ENCODE measurements at places on chromosomes 4 and X.

GRCh38 chrX:14817571-14817970 is 55.3 kb downstream of the FANCB start:
- DNase-seq, result no peak

DNA sequence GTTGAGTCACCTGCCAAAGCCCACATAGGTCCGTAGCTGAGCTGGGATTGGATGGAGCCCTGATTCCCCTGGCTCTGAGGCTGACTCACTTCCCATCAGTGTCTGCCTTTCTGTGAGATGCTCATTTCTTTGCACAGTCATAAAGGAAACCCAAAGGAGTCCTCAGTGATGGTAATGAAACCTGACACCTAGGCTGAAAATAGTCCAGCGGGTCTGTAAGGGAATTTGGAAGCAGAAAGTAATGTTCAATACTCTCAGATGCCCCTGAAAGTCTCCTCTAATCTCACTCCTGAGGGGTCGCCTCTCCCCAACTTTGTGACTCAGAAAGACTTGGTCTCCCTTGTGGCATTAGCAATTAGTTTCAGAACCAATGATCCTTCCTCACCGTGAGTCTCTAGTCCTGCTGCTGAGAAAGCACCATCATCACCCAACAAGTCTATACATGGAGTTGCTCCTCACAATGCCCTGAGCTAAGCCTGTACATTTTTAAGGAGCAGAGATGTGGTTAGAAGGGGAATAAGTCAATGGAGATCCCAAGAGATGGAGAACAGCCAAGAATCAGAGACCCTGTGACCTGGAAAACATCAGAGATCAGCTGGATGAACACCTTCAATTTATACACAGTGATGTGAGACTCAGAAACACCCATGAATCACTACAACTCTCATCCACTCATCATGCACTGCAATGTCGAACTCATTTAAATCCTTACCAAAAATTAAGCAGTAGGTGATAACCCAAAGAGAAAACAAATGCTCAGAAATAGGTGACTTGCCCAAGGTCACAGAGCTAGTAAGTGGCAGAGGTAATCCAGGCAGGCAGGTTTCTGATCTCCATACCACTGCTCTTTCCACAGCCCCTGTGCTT is 219.0 kb upstream of the CPEB2 start:
- no peak for DNase-seq

DNA sequence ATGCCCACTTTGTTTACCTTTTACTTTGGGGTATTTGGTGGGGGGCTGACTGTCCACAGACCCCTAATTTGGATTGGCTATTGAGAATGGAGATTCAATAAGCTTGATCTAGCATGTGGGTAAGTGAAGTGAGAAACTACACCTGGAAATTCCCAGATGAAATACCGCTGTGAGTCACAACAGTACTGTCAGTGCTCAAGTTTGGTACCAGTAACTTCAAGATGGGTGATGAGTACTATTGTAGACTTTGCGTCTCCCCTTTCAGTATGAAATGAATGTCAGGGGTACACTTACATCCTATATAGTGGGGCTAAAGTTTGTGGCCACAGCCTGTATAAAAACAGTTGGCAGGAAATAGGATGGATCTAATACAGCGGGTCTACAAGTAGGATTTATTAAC is 33.3 kb downstream of the HMGN5 start:
- no peak for DNase-seq

- no peak for DNase-seq
Observed at GRCh38 chrX:101564651-101565050, 14.3 kb downstream of the ARMCX1 start.

- no peak for DNase-seq
Observed at GRCh38 chr4:25065932-25066590, 35.3 kb upstream of the LGI2 start.
